ENCODE measurements at places on chromosomes 7 and 10.
A peak's percentile ranks its signal among the peaks of the same experiment; 100 is the strongest.

GRCh38 chr10:7275761-7276440 lies 134.9 kb downstream of the SFMBT2 start:
- DNase-seq: no peak

DNA sequence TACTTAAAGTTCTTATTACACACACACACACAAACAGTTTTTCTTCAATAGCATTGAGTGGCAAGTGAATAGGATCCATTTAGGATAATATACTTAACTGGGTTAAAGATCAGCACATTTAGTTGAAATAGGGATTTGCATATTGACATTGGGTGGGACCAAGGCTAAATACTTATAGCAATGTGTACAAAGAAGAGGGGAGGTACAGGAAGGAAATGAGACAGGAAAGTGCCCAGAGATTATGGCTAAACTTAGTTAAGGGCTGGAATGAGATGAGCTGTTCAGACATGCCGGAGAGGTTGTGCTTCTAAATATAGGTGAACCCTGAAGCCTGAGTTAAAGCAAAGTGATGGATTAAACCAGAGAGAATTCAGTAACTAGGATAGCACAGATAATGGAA lies 95.1 kb downstream of the LSMEM1 start:
- DNase-seq: peak; percentile 16

DNA sequence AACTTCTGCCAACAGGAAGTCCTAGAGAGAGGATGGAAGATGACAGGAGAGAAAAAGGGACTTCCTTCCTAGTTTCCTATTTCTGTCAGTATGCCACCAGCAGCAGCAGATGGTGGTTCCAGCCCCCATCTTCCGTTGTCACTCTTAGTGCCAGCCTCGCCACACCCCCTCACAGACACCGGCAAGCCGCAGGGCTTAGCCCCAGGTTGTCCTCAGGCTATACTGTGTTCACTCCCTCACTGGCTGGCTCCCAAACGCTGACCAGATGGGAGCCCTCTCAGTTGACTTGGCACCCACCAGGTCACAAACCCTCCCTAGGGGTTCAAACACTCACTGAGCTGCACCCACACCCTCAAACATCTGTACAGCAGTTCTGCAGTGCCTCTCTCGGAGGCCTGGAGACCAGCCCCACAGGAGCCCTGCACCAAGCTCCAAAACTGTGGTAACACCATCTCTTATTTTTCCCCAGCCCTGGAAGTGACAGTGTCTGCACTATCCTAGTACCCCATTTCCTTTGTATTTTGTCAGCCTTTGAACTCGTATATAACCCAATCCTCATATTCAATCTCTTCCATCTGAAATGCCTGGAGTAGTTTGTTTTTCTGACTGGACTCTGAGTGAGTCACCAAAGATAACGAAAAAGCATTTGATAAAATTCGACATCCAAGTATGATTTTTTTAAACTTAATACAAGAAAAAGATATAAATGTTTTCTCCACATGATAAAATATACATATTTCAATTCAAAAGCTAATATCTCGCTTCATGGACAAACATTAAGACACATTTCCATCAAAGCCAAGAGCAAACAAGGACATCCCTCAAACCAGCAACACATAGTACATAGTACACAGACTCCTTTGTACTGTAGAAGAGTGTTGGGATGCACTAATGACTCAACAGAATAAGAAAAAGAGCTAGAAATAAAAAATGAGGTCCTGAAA lies 34.5 kb downstream of the SMURF1 start:
- DNase-seq: no peak

DNA sequence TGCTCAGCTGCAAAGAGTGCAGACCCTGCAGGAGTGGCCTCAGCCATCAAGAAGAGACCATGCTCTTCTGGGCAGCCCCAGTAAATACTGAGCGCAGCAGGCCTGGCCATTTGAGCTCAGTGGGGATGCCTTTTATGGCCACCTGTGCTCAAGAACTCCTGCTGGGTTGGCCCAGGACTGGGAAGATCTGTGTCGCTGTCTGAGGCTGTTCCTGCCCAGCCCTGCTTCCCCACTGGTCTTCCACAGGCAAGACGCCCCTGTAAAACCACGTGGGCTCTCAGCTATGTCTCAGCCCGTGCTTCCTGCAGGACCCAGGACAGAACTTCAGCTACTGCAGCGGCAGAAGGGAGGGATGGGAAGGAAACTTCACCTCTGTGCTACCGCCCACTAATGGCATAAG lies 10.5 kb upstream of the PPIF start:
- DNase-seq: no peak

GRCh38 chr10:71598621-71599055 lies 120.9 kb downstream of the C10orf105 start:
- no peak for DNase-seq

DNA sequence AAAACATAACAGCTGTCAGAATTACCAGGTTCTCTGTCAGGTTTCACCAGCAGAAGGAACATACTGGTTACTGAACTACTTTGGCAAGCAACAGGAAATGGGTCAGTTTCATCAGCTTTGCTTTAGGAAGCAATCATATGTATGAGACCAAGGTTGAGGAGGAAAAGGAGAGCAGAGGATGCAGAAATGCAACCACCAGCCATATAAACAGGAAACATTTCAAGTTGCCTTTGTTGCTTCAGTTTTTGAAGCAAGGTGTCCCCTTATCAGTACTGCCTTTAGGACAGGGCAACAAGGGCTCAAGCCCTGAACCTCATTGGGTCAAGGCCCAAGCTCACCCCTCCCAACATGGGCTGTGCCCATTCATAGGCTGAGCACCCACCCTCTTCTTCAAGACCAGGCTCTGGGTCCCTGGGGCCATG lies 10.2 kb downstream of the HIPK2 start:
- no peak for DNase-seq

- no peak for DNase-seq
Observed at GRCh38 chr7:114107522-114107921, 188.7 kb upstream of the PPP1R3A start.

GRCh38 chr7:12578930-12579640 lies 8.6 kb downstream of the SCIN start:
- DNase-seq: no peak

DNA sequence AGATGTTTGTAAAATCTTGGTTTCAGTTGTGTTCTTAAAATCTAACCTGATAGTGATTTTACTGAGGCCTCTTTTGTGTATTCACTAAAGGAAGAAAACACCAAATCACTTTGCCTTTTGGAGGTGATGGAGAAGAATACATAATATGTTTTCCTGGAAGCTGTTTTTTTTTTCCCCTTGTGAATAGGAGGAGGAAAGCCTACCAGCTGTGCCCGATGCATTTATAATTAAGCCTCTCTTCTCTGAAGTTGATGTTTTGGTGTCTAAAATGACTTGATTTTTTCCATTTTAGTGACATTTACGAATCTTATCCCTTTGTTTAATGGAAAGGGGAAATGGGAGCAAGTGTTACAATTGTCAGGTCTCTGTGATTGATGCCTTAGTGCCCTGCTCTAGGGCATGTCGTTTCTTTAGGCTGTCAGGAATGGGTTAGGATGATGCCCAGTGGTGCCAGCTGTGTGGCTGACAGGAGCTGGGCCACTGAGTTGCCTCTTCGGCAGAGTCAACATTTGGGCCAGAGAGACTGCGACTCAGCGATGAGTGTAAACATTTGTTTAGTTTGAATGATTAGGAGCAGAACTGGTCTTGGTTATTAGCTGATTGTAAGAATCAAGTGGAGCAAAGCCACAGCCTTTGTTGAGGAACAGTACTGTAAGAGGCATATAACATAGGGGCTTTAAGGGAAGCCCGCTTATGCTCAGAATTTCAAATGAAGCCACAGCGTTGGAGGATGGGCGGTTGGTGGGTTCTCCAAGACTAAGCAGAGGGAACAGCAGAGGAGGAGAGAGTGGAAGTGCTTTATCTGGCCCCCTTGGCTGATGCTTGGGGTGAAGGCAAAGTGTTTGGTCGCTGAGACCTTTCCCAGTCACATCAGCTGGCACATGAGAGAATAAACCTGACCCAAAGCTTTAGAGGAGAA lies 81.6 kb downstream of the CDK14 start:
- DNase-seq: no peak

DNA sequence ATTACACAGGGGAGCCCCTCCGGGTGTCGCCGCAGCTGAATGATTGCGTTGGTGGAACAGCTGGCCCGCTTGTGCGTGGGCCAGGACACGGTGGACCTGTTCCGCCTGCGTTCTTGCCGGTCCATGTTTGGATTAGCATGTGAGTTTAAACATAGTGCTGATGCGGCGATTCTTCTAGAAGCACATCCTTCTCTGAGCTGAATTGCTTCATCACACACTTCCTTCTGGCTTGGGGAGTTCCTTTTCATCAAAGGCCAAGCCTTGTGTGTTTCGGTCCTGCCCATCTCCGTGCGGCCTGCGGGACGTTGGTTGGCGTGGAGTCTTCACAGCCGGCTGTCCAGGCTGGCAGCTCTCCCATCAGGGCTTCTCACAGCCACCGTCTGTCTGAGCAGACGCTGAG lies 45.5 kb upstream of the SLC29A4 start:
- DNase-seq: peak; percentile 29

GRCh38 chr10:123301077-123301857 lies 147.1 kb downstream of the BUB3 start:
- peak; percentile 5 for DNase-seq

GRCh38 chr10:5697342-5697741 lies 12.7 kb downstream of the TASOR2 start:
- peak; percentile 21 for DNase-seq

GRCh38 chr7:107394831-107395230 lies 75.0 kb upstream of the GPR22 start:
- DNase-seq: no peak

DNA sequence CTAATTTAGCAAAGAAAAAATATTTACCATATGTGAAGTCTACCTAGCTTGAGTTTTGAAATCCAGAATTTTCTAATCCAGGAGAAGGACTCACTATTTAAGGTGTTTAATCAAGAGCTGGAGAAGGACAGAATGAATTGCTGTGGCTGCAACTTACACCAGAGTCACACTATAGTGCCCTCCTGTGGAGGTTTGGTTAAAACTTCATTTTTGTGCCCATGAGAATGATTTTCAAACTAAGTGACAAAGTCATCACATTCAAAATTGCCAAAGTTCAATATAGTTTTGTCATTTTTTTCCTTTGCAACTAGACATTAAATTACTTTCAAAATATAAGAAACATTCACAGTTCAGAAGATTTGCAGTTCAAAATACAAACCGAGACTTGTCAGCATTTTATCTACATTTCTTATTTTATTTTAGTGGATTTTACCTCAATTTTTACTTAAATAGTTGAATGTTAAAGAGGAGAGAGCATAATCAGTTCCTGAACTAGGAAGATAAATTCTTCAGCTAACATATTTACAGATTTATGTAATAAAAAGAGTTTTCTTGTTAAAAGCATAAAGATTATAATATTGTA lies 70.7 kb downstream of the CABCOCO1 start:
- DNase-seq: no peak

- no peak for DNase-seq
Observed at GRCh38 chr10:86681047-86681446, 12.7 kb downstream of the LDB3 start.

DNA sequence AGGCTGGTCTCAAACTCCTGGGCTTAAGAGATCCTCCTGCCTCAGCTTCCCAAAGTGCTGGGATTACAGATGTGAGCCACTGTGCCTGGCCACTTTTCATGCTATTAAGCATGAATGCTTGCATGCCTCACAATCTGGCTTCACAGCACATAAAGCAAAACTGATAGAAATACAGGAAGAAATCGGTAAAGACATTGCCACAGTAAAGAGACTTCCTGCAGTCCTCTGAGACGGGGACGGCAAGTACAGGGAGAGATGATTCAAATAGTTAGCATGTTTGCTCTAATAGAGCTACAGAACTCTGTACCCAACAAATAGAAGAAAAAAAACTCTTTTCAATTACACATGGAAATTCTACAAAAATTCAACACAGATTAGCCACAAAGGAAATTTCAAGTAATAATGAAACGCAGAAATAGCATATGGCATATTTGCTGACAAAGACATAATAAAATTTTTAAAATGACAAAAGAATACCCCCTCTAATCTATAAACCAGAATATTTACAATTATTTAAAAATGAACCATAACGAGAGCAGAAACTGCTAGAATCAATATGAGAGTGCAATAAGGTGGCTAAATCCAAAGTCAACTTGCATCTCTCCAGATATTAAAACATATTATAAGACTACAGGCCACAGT lies 32.3 kb downstream of the CARD11 start:
- DNase-seq: no peak

DNA sequence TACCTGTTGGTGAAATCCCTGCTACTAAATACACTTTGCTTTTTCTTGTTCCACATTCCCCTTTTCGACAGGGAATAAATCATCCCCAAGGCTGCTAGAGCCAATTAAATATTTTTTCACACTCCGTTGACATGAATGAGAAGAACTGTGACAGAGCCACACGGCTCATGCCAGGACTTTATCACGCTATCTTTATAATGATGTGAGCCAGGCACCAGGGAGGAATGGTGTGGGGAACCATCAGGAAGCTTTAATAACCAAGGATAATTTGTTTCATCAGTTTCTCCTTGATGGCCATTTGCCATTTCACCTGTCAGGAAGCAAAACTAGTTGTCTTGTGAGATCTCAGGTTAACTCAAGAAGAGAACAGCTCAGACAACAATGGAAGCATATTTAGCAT lies 193.0 kb upstream of the C7orf33 start:
- no peak for DNase-seq

DNA sequence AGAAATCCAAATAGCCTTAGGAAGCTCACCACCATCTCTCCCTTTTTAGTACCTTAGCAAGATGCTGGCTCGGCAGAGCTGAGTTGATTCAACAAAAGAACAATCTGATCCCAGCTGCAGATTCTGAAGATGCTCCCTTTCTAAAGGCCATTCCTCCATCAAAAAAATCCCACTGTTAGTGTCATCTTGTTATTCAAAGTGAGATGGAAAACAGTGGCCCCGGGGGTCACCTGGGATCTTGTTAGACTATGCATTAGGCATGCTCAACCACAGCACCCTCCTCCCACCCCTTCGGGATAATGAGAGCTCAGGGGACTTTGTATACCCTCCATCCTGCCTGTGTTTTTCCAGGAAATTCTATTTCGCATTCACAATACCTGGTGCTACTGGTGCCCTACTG lies 2.4 kb downstream of the NCAPG2 start:
- DNase-seq: no peak

DNA sequence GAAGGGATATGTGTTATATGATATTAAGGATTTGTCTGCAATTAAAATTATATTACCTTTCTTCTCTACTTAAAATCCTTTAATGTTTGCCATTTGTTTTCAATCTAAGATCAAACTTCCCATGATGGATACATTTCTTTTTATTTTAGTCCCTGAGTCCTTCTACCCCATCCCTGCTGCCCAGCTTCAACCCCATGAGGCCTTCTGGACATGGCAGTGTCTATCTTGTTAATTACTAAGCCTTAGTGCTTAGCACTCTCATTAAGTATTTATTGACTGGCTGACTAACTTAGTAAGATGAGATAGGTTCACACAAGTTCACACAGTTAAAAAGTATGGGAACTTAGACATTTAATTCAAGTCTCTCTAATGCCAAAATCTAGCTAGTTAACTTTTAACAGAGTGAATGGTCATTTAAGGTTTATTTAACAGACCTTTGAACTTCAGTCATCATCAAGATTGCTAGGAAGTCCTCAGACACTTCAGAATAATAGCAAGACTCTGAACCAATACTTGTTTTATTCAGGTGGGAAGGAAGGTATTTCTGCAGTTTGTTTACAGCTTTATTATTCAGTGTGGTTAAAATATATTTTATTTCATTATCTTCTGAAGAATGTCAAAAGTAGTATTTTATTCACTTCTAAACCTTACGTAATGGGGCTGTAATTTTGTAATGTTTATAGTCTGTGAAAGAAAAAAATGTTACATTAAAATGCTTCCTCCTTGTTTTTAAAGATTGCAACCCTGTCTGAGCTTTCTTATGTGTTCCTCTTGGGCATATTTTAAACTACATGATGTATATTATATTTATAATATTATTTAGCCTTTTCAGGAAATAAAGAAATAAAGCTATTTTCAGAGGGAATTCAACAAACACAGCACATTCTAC lies 848.9 kb downstream of the REEP3 start:
- DNase-seq: peak; percentile 81

Measured in large intestine (tissue), 12 donors.